NCI-H1092 treated with DMSO at 0.1 percent for 48 hours (cell line): ENCODE measurements at places on chromosomes 4 and X.

DNA sequence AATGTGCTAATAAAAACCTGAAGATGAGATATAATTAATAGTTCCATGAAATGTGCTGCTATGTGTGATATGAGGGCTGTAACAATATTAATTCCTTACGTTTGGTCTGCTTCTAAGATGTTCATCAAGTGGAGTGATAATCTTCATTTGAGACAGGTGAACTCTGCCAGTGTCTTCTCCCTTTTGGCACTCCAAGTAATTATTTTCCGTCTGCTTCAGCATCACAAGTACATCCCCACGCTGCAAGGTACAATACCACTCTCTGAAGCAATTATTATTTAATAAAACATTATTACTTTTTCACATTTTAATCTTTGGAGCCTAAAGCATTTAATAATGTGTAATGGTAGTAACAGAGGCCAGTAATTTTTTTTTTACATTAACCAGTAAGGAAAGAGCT is 44.4 kb downstream of the RPS3A start:
- no peak for DNase-seq

DNA sequence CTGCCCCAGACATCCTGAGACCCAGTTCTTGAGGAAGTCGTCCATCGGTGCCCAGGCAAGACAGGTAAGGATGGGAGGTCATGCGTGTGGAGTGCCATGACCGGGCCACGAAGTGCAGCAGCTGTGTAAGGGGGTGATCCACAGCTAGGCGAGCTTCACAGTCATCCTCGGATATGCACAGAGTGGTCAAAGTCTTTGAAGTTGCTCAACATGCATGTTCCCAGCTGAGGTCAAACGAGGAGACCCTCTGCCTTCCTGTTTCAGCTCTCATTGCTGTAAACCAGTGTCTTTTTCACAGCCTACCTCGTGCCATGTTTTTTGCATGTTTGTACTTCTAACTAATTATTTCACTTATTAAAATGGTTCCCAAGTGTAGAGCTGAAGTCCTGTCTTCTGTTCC is 109.9 kb upstream of the TBL1X start:
- no peak for DNase-seq

- DNase-seq, result no peak
Observed at GRCh38 chrX:11371106-11371505, 77.9 kb downstream of the AMELX start.

- no peak for DNase-seq
Observed at GRCh38 chr4:15368856-15369255, 59.0 kb upstream of the C1QTNF7 start.

GRCh38 chr4:189001283-189001970 is 862.2 kb downstream of the TRIML1 start:
- no peak for DNase-seq

DNA sequence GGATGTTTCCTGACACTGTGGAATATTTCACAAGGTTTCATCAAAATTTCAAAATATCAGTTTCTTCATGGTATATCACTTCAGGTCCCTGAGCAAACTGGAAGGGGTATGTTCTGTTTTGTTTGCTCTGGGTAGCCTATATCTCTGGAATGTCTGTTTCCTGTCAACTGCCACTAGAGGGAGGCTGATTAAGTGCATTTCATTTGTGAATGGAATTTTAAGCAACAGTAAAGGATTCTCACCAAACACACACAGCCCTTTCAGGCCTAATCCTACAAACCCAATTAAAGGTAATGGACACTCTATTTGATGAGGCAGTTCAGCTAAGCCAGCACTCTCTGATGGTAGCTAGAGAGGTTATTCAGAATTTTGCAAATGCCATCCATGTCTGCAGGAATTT is 307.1 kb downstream of the TEX13A start:
- DNase-seq, result no peak

DNA sequence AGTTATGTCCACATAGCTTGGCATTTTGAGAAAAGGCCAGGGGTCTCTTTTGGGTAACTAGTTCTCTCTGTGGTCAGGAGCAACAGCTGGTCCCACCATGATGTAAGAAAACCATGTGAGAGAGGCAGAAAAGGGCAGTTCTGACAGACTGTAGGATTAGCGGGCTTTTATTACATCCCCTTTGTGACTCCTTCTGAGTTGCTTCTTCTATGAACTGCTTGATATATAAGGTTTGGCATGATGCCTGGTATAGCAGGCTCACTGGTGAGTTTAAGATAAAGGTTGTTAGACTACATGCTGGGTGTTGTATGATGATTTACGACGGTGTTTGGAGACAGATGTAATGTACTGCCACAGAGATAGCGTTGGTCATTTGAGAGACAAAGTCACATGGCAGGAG is 2308.1 kb upstream of the AGA start:
- no peak for DNase-seq
